ENCODE measurements at places on chromosomes 5 and 9.

DNA sequence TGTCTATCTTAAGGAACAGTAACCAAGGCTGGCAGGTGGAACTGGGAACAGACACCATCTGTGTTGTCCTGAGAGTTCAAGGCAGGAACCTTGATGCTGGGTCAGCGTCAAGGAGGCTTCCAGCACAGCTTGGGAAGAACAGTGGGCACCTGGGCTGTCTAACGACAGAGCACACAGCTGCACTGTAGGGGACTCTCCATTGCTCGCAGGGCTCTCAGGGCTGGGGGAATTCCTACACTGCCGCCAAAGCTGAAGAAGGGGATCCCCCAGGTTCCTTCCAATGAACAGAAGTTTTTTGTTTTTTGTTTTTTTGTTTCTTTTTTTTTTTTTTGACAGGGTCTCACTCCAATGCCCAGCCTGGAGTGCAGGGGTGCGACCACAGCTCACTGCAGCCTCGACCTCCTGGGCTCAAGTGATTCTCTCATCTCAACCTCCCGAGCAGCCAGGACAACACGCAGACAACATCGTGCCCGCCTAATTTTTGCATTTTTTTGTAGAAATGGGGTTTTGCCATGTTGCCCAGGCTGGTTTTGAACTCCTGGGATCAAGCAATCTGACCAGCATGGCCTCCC is 81.9 kb downstream of the PTPN3 start:
- no peak for DNase-seq

- no peak for DNase-seq
Measured at GRCh38 chr5:40492056-40492455, 187.7 kb upstream of the PTGER4 start.

- no peak for DNase-seq
Measured at GRCh38 chr5:128596071-128596470, 58.0 kb upstream of the FBN2 start.

DNA sequence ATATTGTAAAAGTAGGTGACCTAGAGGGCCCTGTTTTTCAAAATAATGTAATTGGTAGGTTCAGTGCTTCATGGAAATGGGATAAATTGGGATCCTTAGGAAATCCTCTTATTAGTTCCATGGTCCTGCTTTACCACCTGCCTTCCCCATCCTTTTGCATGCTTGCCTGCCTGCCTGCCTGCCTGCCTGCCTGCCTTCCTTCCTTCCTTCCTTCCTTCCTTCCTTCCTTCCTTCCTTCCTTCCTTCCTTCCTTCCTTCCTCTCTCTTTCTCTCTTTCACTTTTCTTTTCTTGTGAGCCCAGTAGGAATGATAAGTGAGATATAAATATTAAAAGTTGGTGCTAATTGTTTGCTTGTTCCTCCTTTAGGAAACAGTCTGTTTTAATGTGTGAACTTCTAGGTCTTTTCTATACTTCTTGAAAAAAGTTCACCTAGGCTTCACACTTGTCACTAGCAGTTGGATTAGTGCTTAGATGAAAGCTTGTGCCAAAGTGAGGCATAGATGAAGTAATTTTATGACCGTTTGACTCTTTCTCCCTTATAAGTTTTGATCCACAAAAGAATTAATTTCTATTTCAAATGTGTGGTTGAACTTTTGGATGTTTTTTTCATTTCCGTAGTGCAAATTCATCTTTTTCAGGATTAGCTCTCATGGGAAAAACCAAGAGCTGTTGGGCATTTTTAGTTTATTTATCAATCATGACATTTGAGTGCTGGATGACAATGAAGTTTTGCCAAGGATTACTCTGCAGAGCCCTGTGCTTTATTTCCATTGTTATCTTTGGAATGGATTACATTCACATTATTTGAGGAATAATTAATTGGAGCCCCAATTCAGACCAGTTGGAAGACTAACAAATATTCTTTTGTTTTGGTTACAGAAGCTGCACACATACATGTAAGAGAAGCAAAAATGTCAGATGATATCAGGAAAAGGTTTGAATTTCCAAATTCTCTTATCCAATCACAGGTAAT is 30.7 kb downstream of the FOCAD start:
- no peak for DNase-seq

GRCh38 chr5:116229131-116229689 is 144.4 kb downstream of the COMMD10 start:
- no peak for DNase-seq

DNA sequence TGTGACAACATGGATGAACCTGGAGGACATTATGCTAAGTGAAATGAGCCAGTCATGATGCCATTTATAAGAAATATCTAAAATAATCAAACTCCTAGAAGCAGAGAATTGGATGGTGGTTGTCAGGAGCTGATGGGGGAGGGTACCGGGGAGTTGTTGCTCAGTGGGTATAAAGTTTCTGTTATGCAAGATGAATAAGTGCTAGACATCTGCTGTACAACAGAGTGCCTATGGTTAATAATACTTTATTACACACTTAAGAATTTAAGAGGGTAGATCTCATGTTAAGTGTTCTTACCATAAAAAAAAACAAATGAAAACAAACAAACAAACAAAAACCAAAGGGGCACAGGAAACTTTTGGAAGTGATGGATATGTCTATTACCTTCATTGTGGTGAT is 13.0 kb upstream of the CCDC69 start:
- DNase-seq = no peak

Measured in endodermal cell (in vitro differentiated cells).